ENCODE measurements at places on chromosomes 12 and 14. TPM values are rescaled to one million over a fixed set of nuclear protein-coding genes. Genes with fewer than 3 reads are reported as not detected.

ASCL1 gene
- polyA plus RNA-seq: 0.09 TPM

GRCh38 chr12:26162174-26162573 lies 33.2 kb upstream of the SSPN start:
- DNase-seq: no peak

- no peak for DNase-seq
These were observed 6.5 kb upstream of the HCFC2 start for GRCh38 chr12:104057771-104058197.

GRCh38 chr14:63547798-63548335 lies 4.7 kb upstream of the PPP2R5E start:
- no peak for DNase-seq

DNA sequence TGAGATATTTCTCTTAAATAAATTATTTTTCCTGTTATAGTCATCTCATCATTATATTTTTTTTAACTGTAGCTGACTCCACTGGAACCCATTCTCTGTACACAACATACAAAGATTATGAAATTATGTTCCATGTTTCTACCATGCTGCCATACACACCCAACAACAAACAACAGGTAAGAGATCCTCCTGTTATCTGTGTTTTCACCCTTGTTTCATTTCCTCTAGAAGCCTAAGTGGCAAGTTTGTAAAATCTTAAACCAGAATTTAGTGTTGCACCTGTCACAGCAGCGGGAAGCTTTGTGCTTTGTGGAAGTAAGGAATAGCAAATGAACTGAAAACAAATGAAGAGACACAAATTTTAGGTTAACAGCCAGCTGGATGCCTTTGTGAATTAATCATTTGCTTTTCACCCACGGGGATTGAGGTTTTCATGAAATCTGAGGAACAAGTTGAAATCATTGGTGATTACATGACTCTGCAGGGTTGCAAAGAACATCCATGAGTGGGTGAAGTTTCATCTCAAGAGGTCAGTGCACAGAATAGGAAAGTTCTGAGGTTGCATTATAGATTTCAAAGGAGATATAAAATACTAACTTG lies 273.9 kb upstream of the RGS6 start:
- DNase-seq: no peak

ACRBP gene
- 6.4 TPM for polyA plus RNA-seq

ASPG gene
- 16.8 TPM for polyA plus RNA-seq

KRT74 gene
- not detected for polyA plus RNA-seq

DNA sequence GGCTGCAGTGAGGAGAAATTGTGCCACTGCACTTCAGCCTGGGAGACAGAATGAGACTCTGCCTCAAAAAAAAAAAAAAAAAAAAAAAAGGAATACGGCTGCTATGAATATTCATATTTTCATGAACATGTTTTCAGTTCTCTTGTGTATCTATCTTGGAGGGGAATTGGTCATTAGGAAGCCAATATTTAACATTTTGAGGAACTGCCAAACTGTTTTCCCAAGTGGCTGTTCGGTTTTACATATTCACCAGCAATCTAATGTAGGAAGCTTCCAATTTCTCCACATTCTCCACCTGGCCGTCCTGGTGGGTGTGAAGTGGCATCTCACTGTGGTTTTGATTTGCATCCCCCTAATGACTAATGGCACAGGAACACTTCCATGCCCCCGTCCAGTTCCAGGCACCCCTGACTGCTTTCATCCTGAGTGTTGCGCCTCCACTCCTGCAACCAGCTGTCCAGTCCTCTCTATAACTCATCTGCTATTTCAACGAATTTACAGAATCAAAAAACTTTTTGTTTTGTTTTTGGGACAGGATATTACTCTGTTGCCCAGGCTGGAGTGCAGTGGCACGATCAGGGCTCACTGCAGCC lies 5.7 kb downstream of the STXBP6 start:
- DNase-seq: no peak

DNA sequence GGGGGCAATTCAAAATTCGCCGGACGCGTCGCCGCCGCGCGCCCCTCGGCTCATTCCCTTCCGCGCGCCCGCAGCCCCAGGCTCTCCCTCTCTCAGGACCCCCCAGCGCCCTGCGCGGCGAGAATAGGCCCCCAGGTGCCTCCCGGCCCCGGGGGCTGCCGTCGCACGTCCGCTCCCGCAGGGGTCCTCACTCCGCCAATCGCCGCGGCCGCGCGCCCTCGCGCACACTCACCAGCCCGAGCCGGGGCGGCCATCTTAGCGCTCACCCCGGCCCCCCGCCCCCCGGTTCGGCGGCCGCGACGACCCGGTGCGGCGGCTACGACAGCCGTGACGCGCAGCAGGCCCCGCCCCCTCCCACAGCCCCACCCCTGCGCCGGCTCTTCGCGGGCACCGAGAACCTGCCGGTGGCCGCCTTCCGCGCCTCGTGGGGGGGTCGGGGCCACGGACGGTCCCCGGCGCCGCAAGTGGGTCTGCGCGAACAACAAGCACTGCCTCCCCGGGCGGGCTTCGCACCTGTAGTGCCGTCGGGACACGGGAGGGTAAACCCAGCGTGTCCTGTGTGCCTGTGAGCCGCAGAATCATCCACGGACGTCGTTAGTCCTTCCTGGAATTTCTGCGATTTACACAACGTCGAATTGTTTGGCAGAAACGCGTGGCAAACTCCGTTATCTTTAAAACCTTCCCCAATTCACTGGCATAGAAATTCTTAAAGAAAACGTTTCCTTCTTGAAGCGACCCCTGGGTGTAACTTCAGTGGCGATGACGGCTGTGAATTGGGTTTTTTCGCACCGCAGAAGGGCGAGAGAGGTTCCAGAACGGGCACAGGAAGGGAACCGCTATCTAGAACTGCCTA lies 2.5 kb downstream of the USP44 start:
- DNase-seq: no peak

GRCh38 chr14:89447182-89447944 lies 30.3 kb upstream of the FOXN3 start:
- no peak for DNase-seq

AHSA1 gene
- 207 TPM for polyA plus RNA-seq

CIROP gene
- 0.04 TPM for polyA plus RNA-seq

DNA sequence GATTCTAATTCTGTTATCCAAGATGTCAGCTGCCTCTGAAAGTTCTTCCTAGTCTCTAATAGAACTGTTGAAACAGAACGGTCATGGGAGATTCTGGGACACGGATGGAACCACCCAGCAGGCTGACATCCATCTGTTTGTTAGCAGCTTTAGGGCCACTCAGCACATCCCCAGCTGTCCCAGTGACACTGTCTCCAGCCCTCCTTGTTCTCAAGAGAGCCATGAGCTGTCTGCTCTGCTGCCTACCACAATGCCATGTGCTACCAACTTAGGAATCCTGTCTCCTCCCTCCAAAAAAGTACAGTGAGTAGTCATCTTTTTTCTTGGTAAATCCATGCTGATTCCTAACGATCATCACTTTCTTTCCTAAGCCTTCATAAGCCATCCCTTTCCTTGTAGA lies 130.5 kb downstream of the ZFP36L1 start:
- DNase-seq: no peak

DNA sequence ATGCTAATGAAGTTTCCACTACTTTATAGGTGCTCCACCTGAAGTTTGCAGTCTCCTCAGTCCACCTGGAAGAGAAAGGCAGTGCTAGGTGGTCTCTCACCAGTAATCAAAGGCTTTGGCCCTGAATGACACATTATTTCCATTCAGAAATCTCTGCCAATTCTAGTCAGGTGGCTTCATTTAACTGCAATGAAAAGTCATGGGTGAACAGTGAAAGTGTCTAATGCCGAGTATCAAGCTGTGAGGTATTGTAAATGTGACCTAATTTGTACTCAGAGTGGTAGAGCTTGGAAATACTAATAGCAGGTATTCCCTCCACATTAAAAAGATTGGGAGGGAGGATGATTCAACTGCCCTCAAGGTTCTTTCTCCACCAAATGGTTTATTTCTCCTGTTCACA lies 220.9 kb upstream of the LRFN5 start:
- no peak for DNase-seq

AMN gene
- 22.6 TPM for polyA plus RNA-seq

All from right renal pelvis (tissue), 4 donors.